ENCODE measurements at places on chromosomes 7 and 10. TPM values are rescaled to one million over a fixed set of nuclear protein-coding genes. Genes with fewer than 3 reads are reported as not detected.
A peak's percentile ranks its signal among the peaks of the same experiment; 100 is the strongest.

LRRN3 gene
- polyA plus RNA-seq, result 0.61 TPM

TEX36 gene
- not detected for polyA plus RNA-seq

MOGAT3 gene
- polyA plus RNA-seq, result not detected

PNPLA8 gene
- polyA plus RNA-seq, result 18.2 TPM

SYT15B gene
- polyA plus RNA-seq, result 0.31 TPM

YKT6 gene
- 35.3 TPM for polyA plus RNA-seq

DNA sequence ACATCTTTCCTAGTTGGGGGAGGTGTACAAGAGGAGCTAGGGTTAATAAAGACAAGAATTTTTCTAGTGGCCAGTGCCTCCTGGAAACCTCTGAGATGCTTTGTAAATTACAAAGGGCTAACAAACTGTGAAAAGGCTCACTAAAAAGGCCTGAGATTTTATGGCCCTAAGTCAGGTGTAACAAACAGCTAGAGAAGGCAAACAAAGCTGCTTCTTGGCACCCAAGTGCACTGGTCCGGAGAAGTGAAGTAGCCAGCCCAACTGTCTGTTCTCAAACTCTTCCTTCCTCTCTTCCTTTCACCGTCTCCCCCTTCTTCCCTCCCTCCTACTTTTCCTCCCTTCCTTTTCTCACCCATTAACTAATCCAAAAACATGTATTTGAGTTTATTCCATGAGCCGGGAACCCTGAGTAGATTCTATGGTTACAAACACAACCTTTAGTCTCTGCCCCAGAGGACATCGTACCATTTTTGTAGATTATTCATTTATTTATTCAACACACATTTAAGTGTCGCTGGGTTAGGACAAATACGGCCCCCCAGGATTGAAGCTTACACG lies 143.4 kb upstream of the PCGF5 start:
- DNase-seq, result no peak
- H3K36me3 ChIP-seq, result no peaks in the 10 kb centered on the region
- peaks cover 11% of the 10 kb centered on the region for H3K4me1 ChIP-seq
- no peaks in the 10 kb centered on the region for H3K27me3 ChIP-seq

- no peak for DNase-seq
- H3K36me3 ChIP-seq, result no peaks in the 10 kb centered on the region
- H3K4me1 ChIP-seq, result peaks cover 43% of the 10 kb centered on the region
- H3K27me3 ChIP-seq, result peaks cover 69% of the 10 kb centered on the region
- peak overlapping the region; percentile 49 for H3K4me3 ChIP-seq
- no peak overlapping the region for H3K27ac ChIP-seq
Observed at GRCh38 chr7:141074997-141075396, 1.1 kb downstream of the TMEM178B start.

- peak; percentile 81 for DNase-seq
- H3K4me3 ChIP-seq, result no peak overlapping the region
- H3K27ac ChIP-seq, result no peak overlapping the region
- no peaks in the 10 kb centered on the region for H3K27me3 ChIP-seq
- no peaks in the 10 kb centered on the region for H3K36me3 ChIP-seq
Observed at GRCh38 chr10:103784723-103785418, 70.5 kb downstream of the SH3PXD2A start.

GRCh38 chr10:86712317-86712707 lies 44.0 kb downstream of the LDB3 start:
- peak overlapping the region; percentile 66 for H3K4me3 ChIP-seq
- peak overlapping the region; percentile 99 for H3K27ac ChIP-seq
- H3K27me3 ChIP-seq, result no peaks in the 10 kb centered on the region
- no peaks in the 10 kb centered on the region for H3K36me3 ChIP-seq
- peaks cover 33% of the 10 kb centered on the region for H3K4me1 ChIP-seq
- DNase-seq, result peak; percentile 44

GRCh38 chr10:126011995-126012394 lies 115.6 kb downstream of the FANK1 start:
- no peak for DNase-seq
- H3K27me3 ChIP-seq, result no peaks in the 10 kb centered on the region
- H3K4me3 ChIP-seq, result no peak overlapping the region
- H3K27ac ChIP-seq, result no peak overlapping the region

DNA sequence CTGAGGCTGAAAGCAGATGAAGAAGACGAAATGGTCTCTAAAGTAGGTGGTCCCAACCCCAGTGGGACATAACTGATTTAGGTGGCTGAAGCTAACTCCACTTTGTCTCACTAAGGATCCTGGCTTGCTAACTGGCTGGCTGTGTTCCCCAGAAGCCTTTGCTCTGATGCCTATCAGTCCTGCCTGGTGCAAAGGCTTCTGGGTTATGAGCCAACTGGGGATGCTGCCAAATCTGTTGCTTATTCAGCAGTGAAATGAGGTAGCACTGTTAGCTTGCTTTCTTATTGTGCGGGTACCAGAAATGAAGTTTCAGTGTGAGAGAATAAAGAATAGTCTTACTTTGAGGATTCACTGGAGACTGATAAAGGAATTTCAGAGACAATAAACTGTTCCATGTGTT lies 18.1 kb downstream of the PRKG1 start:
- H3K4me1 ChIP-seq, result peaks cover 17% of the 10 kb centered on the region
- no peak overlapping the region for H3K4me3 ChIP-seq
- H3K27ac ChIP-seq, result no peak overlapping the region
- peak; percentile 72 for DNase-seq
- H3K27me3 ChIP-seq, result no peaks in the 10 kb centered on the region
- no peaks in the 10 kb centered on the region for H3K36me3 ChIP-seq

GRCh38 chr7:127146746-127147536 lies 105.8 kb downstream of the GRM8 start:
- H3K4me1 ChIP-seq, result no peaks in the 10 kb centered on the region
- no peak overlapping the region for H3K27ac ChIP-seq
- no peak for DNase-seq
- no peaks in the 10 kb centered on the region for H3K36me3 ChIP-seq
- no peak overlapping the region for H3K4me3 ChIP-seq

- no peaks in the 10 kb centered on the region for H3K4me1 ChIP-seq
- H3K27ac ChIP-seq, result no peak overlapping the region
- DNase-seq, result no peak
- H3K36me3 ChIP-seq, result no peaks in the 10 kb centered on the region
Observed at GRCh38 chr10:107546284-107546683, 381.8 kb upstream of the SORCS1 start.

GRCh38 chr10:31836569-31837406 lies 91.8 kb downstream of the ARHGAP12 start:
- DNase-seq, result no peak
- peaks cover 25% of the 10 kb centered on the region for H3K36me3 ChIP-seq
- H3K27ac ChIP-seq, result no peak overlapping the region

DNA sequence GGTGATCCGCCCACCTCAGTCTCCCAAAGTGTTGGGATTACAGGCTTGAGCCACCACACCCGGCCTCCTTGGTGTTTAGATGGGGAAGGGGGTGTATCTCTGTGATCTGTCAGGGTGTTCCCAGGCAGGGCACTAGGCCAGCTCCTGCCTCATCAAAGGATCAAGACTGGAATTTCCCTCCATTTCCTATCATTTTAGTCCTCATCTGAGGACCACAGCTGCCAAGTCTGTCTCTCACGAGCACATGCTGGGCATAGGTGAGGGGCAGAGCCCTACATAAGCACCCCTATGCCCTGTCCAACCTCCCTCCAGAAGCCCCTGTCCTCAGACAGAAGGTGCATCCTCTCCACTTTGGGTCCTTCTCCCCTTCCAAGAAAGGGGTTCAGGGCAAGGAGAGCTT lies 19.5 kb downstream of the TRIM56 start:
- H3K4me1 ChIP-seq, result peaks cover 7% of the 10 kb centered on the region
- no peaks in the 10 kb centered on the region for H3K36me3 ChIP-seq
- no peak overlapping the region for H3K4me3 ChIP-seq
- no peaks in the 10 kb centered on the region for H3K27me3 ChIP-seq
- DNase-seq, result no peak

- H3K27me3 ChIP-seq, result no peaks in the 10 kb centered on the region
- no peaks in the 10 kb centered on the region for H3K4me1 ChIP-seq
- H3K4me3 ChIP-seq, result no peak overlapping the region
Observed at GRCh38 chr7:94706996-94707740, 51.2 kb upstream of the SGCE start.

DNA sequence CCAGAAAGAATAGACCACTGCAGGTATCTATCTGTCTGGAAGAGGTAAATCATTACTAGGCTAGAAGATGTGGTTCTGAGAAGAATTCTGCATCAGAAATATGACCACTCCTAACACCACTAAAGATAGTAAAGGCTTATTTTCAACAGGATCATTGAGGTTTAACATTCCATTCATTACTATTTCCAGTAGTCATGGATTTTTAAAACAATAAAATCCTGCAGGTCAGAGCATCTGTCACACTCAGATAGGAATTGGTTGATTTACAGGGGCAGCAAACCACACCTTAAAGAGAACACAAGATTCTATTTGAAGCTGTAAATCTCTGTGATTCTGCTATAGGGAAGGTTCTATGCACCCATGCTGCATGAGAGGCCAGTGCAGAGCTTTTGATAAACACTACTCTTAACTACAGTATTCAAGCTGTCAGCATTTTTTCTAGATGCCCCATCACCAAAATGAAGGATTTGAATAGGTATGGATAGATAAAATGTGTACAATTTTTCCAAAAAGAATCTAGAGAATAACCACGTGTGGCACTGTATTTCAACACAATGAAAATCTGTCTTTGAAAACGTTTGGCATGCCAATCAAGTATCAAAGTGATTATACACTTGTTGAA lies 14.6 kb downstream of the LRRC17 start:
- peaks cover 30% of the 10 kb centered on the region for H3K4me1 ChIP-seq
- H3K4me3 ChIP-seq, result no peak overlapping the region
- no peak for DNase-seq
- no peaks in the 10 kb centered on the region for H3K27me3 ChIP-seq

DNA sequence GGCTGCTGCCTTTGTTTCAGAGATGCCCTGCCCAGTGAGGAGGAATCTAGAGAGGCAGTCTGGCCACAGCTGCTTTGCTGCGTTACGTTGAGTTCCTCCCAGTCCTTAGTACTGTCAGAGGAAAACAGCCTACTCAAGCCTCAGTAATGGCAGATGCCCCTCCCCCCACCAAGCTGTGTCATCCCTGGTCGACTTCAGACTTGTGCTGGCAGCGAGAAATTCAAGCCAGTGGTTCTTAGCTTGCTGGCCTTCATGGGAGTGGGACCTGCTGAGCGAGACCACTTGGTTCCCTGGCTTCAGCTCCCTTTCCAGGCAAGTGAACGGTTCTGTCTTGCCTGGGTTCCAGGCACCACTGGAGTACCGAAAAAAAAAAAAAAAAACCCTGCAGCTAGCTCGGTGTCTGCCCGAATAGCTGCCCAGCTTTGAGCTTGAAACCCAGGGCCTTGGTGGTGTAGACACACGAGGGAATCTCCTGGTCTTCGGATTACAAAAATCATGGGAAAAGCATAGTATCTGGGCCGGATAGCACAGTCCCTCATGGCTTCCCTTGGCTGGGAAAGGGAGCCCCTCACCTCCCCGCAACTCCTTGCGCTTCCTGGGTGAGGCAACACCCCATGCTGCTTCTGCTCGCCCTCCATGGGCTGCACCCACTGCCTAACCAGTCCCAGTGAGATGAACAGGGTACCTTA lies 9.1 kb downstream of the SDHAF3 start:
- H3K27me3 ChIP-seq, result no peaks in the 10 kb centered on the region
- H3K36me3 ChIP-seq, result no peaks in the 10 kb centered on the region
- H3K4me3 ChIP-seq, result no peak overlapping the region
- H3K4me1 ChIP-seq, result no peaks in the 10 kb centered on the region
- DNase-seq, result no peak

DNA sequence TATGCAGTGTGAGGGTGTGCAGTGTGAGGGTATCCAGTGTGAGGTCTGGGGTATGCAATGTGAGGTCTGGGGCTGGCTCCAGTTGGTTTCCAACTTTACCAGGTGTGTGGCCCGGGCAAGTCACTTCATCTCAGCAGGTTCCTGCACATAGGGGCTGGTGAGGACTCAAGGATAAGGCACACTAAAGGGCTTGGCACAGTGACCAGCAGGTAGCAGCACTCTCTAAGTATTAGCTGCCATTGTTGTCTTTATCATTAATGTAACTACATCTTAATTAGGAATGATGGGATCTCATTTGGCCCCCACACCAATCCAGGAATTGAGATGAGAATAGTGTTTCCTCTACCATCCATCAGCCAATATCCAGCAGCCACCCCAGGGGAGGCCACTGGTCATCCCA lies 117.3 kb downstream of the KCNMA1 start:
- no peaks in the 10 kb centered on the region for H3K4me1 ChIP-seq
- H3K36me3 ChIP-seq, result no peaks in the 10 kb centered on the region
- H3K27me3 ChIP-seq, result no peaks in the 10 kb centered on the region
- no peak overlapping the region for H3K27ac ChIP-seq
- H3K4me3 ChIP-seq, result no peak overlapping the region

DNA sequence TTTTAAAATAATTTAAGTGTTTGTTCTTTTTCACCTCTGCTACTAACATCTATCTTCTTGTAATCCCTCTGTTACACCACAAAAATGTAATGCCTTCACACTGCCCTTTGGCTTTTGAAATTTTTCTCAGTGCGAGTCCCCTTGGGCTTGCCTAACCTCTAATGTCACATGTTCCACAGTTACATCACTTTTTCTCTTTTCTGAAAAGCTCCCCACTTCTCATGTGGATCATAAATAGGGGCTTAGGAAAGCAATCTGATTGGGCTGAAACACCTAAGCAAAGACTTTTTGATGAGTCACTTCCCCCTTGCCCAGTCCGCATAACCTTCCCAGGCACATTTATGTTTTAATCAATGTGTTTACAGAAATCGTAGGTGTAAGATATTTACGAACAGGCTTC lies 288.2 kb downstream of the IPMK start:
- no peaks in the 10 kb centered on the region for H3K36me3 ChIP-seq
- H3K4me1 ChIP-seq, result no peaks in the 10 kb centered on the region
- no peak overlapping the region for H3K4me3 ChIP-seq
- H3K27ac ChIP-seq, result no peak overlapping the region

GRCh38 chr10:15546606-15547005 lies 173.1 kb downstream of the ITGA8 start:
- no peak for DNase-seq
- no peak overlapping the region for H3K4me3 ChIP-seq
- no peak overlapping the region for H3K27ac ChIP-seq
- H3K36me3 ChIP-seq, result no peaks in the 10 kb centered on the region
- no peaks in the 10 kb centered on the region for H3K27me3 ChIP-seq

DNA sequence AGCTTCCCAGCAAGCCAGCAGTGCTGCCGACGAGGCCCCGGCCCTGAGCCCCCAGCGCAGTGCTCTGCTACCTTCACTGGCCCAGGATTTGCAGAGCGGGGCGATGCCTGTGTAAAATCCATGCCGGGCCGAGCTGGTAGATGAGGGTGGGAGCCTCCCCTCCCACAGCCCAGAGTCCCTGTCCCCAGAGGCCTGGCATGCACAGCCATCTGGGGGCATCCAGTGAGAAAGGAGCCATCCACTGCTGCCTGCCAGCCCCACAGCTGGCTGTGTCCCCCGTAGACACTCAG lies 116.7 kb downstream of the RGS10 start:
- peaks cover 78% of the 10 kb centered on the region for H3K36me3 ChIP-seq
- no peak overlapping the region for H3K27ac ChIP-seq
- H3K4me3 ChIP-seq, result no peak overlapping the region
- DNase-seq, result no peak
- no peaks in the 10 kb centered on the region for H3K27me3 ChIP-seq

GRCh38 chr7:88321694-88322093 lies 15.0 kb upstream of the STEAP4 start:
- H3K4me3 ChIP-seq, result no peak overlapping the region
- no peaks in the 10 kb centered on the region for H3K27me3 ChIP-seq
- no peaks in the 10 kb centered on the region for H3K36me3 ChIP-seq
- no peak overlapping the region for H3K27ac ChIP-seq
- H3K4me1 ChIP-seq, result no peaks in the 10 kb centered on the region
